ENCODE measurements at places on chromosomes 12 and 14.

- no peak for DNase-seq
These were observed 118.8 kb downstream of the FSCB start for GRCh38 chr14:44388306-44388705.

DNA sequence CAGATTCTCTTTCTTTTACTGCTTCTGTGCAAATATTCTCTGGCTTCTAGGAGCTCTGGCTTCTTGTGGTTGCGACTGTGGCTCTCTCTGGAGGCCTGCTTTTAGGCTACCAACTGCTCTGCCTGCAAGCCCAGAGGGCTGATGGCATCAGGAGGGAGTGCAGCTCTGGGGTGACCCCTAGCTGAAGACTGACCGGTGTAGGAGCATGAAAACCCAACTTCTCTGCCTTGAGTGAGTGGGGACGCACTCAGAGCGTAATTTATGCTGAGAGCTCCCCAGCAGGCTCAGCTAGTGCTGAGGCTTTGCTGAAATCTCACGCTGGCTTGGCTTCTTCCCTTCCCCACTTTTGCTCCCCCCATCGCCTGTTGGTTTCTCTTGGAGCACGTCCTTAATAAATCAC lies 29.9 kb upstream of the RBM19 start:
- peak; percentile 50 for DNase-seq

DNA sequence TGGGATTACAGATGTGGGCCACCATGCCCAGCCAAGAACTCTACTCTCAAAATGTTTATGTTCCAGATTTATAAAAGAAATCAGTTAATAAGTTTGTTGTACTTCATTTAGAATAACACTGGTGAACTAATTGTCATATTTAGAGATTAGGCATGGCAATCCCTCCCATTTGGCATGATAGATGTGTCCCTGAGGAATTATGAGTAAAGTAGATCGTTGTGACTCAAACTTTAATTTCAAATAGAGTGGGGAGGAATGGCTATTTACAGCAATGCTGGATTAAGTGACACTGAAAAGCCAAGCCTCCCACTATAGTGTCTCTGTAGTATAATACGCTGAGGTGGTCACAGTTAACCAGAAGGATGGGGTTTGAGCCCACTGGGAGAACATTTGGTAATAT lies 39.3 kb upstream of the RTRAF start:
- no peak for DNase-seq

- no peak for DNase-seq
These were observed 1.4 kb downstream of the NR4A1 start for GRCh38 chr12:52052468-52053186.

GRCh38 chr12:112126911-112127310 lies 1.6 kb downstream of the TRAFD1 start:
- DNase-seq, result no peak

GRCh38 chr12:30598889-30599288 lies 96.8 kb downstream of the IPO8 start:
- DNase-seq, result no peak

- no peak for DNase-seq
These were observed 8.5 kb downstream of the FBXW8 start for GRCh38 chr12:116919247-116919661.

Measured in iPS DF 19.7 (cell line).